ENCODE measurements at places on chromosomes 3 and 15.

DNA sequence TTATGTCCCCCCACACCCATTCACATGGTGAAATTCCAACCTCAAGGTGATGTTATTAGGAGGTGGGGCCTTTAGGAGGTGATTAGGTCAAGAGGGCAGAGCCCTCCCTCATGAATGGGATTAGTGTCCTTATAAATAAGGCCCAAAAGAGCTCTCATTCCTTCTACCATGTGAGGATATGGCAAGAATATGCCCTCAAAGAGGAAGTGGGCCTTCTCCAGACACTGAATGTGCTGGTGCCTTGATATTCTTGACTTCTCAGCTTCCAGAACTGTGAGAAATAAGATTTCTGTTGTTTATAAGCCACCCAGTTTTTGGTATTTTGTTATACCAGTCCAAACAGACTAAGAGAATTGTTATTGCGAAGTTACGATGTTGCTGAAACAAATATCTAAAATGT lies 94.4 kb downstream of the ANKRD28 start:
- ATAC-seq = no peak

GRCh38 chr3:181930105-181930504 lies 218.4 kb downstream of the SOX2 start:
- peak; percentile 70 for ATAC-seq

GRCh38 chr3:129112308-129113052 lies 9.1 kb downstream of the RAB43 start:
- no peak for ATAC-seq

- no peak for ATAC-seq
These were observed 52.6 kb downstream of the WNT7A start for GRCh38 chr3:13827256-13827655.

DNA sequence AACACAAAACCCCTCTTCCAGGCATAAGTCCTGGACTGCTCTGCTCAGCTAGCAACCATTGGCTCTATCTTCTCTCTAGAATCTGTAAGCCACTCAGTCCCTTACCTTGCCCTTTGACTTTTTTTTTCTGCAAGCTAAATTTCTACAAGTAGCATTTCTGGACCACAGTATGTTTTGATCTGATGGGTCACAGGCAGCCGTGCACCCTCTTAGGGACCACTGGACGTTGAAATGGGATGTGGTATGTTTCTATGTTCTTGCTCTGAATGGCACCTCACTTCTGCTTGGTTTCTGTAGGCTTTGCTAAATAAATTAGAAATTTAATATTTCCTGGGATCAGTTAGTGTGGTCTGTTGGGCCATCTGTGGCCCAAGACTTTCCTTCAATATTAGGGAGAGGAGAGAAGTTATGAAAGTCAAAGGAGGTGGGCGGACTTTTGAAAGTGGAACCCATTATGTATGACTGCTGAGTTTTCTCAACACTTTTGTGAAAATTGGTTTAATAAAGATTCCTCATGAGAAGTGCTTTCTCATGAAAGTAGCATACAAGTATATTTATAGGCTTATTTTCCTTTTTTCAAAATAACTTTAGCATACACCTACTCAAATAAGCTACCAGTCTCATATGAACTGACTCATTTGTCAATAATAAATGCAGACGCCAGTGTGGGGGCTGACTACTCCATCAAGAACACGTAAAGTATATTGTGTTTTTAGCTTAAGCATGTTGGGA lies 18.4 kb upstream of the TIPARP start:
- no peak for ATAC-seq

- ATAC-seq = no peak
These were observed 300.0 kb downstream of the PTPRG start for GRCh38 chr3:61861410-61861809.

- no peak for ATAC-seq
These were observed 101.3 kb downstream of the DPH6 start for GRCh38 chr15:35444557-35445204.

DNA sequence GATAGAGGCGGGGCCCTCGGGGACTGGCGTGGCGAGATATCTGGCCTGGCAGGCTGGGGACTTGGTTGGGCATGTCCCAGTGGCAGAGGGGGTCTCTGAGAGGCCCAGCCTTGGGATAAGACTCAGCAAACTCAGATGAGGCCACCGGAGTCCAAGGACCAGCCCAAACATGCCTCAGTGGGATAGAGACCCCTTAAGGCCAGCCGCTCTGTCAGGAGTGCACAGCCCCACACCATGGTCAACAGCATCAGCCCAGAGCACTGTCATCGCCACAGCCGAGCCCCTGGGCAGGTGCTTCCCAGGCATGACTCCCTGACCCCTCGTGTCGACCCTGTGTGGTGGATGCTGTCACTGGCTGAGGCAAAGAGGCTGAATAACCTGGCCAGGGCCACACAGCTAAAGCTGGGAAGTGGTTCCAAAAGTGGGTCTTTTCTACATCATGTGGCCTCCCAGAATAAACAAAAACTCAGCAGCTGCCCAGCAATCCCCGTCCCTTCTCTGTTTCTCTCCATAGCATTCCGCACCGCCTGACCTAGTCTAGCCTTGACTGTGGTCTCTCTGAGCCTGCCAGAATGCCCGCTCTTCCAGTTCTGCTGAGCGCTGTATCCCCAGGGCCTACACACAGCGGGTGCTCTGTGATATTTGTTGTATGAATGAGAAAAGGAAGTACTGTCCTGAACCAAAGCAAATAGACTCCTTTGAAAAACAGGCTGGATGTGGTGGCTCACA lies 15.1 kb downstream of the CTSH start:
- ATAC-seq = no peak

- no peak for ATAC-seq
These were observed 147.8 kb downstream of the SLCO3A1 start for GRCh38 chr15:92001307-92001706.

DNA sequence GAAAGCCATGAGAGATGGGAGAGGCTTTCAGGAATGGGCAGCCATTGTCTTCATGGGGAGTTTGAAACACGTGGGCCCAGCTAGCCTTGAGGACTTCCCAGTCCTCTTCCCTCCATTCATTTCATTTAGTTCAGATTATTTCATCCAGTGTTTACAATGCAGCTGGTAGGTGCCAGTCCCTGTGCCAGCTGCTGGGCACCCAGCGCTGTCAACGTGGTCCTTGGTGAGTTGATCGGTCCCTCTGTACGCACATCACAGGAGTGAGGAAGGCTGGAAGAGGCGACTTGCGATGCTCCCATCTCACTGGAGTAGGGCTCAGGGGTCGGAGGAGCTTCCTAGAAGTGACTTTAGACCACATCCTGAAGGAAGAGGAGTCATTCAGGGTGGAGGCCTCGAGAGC lies 206.4 kb upstream of the BHLHE40 start:
- no peak for ATAC-seq

GRCh38 chr3:125684199-125684598 lies 88.9 kb upstream of the OSBPL11 start:
- no peak for ATAC-seq

GRCh38 chr3:164890061-164890460 lies 188.2 kb downstream of the SI start:
- ATAC-seq = no peak

Data from stimulated activated memory B cell treated with anti-CD40 and anti-IgM and Interleukin-4, amounts not matched to agents 10 μg/mL and 1 μg/mL and 100 μg/mL, for 72 hours (primary cell).